ENCODE measurements at places on chromosomes 12 and 14.
A peak's percentile ranks its signal among the peaks of the same experiment; 100 is the strongest.

DNA sequence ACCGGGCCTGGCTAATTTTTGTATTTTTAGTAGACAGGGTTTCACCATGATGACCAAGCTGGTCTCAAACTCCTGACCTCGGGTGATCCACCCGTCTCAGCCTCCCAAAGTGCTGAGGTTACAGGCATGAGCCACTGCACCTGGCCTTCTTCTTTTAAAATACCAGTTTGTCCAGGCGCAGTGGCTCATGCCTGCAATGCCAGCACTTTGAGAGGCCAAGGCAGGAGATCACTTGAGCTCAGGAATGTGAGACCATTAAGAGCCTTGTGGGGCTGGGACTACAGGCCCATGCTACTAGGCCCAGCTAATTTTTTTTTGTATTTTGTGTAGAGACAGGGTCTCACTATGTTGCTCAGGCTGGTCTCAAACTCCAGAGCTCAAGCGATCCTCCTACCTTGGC is 8.1 kb upstream of the PEBP1 start:
- DNase-seq, result no peak

DNA sequence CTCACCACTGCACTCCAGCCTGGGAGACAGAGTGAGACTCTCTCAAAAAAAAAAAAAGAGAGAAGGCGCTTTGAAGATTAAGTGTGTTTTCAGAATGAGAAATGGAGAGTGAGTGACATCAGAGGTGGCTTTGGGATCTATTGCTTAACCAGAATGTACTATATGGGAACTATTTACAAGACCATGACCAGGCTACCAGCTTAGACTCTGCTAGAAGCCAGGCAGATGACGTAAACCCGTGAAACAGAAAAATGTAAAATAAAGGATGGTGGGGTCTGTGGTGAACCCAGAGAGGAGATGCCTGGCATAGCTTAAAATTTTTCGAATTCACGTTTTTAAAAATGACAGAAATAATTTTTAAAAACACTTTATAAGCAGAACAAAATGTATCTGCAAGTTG is 82.0 kb downstream of the IFT43 start:
- DNase-seq, result no peak

- no peak for DNase-seq
These were observed 212.1 kb upstream of the ABCD2 start for GRCh38 chr12:39831587-39832315.

DNA sequence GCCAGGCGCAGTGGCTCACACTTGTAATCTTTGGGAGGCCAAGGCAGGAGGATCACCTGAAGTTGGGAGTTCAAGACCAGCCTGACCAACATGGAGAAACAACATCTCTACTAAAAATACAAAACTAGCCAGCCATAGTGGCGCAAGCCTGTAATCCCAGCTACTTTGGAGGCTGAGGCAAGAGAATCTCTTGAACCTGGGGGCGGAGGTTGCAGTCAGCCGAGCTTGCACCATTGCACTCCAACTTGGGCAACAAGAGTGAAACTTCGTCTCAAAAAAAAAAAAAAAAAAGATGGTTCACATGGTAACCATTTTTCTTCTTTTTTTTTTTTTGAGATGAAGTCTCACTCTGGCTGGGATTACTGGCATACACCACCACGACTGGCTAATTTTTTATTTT is 35.3 kb downstream of the SLC2A14 start:
- DNase-seq, result no peak

DNA sequence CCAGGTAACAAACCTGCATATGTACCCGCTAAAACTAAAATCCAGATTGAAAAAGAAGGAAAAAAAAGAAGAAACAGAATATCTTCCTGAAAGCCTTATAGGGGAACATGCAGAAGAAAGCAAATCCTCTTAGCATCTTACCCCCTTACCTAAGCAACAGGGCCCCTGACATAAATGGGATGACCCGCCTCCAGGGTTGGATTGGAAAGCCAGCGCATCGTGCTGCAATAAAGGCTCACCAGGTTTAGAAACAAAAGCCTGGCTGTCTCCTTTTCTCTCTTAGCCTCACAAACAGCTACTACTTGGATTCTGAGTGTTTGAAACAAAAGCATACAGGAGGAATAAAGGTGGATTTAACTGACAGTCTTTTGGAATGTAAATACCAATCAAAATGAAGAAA is 13.8 kb upstream of the ADCK1 start:
- DNase-seq, result no peak

DNA sequence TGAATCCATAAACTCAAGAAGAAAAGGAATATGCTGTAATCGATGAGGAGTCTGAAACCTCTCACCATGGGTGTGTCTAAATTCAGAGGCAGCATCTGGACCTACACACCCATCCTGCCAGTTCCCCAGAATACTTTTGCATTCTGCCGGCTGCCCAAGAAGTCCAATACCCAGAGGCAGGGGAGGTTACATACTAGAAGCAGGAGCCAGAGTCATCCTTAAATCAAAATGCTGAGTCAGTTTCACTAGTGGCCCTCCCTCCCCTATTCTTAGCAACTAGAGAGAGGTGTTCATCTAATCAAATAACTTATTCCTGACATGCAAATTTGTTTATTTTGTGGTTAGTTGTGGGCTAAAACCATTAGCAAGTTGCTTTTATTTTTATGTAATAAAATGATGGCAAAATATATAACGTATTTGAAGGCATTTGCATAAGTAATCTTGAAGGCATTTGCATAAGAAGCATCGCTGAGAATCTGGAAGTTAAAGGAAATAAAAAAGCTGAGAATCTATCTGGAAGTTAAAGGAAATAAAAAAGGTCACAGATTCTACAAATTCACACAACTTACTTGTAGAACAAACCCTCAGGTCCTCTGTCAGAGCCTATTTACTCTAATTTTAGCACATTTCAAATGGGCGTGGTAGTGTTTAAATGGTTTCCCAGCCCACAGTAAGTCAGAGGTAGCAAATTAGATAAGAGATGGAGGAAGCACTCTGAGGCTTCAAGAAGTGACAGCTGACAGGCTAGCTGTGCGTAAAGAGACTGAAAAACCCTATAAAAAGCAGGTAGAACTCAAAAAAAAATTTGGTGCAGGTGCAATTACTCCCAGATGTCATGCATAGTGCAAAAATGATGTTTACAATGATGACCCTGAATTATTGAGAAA is 7.8 kb downstream of the BHLHE41 start:
- DNase-seq, result no peak

- no peak for DNase-seq
These were observed 12.9 kb upstream of the CALM1 start for GRCh38 chr14:90383731-90384542.

- no peak for DNase-seq
These were observed 107.6 kb upstream of the FUT8 start for GRCh38 chr14:65304963-65305362.

DNA sequence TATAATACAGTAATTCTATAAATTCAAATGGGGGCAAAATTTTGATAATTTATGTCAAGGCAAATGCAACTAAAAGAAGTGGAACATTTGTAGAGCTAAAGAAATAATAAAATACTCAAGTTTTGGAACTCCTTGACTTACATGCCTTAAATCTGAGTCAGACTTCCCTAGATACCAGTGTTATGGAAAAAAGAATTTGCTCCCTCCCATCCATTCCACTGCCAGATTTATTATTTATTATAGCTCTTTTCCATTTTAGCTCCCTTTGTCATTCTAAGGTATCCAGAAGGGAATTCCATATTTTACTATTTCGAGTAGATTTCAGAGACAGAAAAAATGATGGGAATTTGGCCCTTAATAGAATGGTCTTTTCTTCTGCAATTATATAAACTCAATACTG is 44.0 kb downstream of the RHOJ start:
- no peak for DNase-seq

DNA sequence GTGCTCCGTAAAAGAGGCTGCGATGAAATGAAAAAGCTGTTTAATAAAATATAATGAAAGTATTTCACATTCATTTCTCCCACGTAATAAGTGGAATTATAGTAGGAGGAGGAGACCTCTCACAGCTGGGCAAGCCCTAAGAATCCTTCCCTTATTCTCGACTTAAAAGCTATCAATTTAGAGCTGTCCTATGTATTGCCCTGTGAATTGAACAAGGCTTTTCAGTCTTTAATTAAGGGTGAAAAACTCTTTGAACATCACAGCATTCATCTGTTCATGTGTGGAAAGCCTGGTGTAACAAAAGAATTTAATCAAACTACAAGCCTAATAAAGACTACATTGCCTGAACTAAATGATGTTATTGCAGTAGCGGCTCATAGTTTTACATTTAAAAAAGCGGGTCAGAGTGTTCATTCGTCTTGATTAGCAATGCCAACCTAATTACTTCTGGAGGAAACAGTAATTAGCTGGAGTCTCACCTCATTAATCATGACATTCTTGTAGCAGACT is 142.0 kb downstream of the ETNK1 start:
- peak; percentile 6 for DNase-seq

DNA sequence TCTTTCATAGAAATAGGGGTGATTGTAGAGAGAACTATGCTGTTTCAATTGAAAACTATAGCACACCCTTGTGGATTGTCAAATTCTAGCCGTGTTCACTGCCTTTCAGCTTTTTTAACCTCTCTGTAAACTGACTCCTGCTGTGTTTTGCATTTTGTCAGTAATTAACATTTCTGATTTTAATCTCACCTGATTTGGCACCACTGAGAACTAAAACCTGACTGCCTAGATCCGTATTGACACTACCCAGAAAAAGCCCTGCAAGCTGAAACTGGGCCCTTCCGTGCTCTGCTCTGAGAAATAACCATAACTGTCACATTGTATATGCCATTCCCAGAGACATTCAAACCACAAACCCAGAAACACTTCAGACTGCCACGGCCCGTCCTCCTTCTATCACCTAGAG is 26.6 kb upstream of the ETV6 start:
- DNase-seq, result peak; percentile 45

GRCh38 chr12:122895704-122896636 is at the start of gene VPS37B:
Gene VPS37B, minus strand, starts transcription at chr12:122896124. Its CDS starts 62 bp downstream, at chr12:122896062.
- peak; percentile 95 for DNase-seq

DNA sequence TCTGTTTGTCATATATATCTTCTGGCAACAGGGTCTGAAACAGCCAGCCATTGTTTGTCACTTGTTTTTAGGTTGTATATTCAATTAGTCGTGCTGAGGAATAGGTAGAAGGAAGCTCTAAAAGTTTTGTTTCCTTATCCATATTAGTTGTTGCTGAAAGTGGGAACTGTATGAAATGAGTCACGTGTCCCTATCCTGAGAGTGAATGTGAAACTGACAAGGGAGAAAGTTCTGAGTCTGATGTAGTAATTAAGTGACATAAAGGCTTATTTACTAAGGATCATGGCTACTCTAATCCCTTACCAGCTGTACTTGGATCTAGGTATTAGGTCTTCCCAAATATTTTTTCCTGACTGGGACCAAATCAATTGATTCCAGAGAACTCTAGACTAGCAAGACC is 16.4 kb downstream of the FAM234B start:
- no peak for DNase-seq

GRCh38 chr12:70754330-70754741 is 117.1 kb upstream of the PTPRB start:
- no peak for DNase-seq

DNA sequence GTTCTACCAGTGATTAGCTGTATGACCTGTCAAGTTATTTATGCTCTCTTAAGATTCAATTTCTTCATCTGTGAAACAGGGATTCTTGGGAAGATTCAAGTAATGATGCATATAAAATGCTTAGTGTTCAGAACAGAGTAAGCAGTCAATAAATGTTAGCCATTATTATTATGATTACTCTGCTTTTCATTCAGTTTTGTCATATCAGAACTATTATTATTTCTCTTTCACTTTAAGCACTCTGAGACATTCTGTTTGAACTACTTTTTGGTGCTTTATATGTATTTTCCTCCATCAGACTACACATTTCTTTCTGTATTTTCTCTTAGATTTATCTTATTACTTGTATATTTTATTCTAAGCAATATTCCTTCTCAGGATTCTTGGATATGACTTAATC is 81.2 kb downstream of the CFAP54 start:
- no peak for DNase-seq

GRCh38 chr14:35909665-35910064 is 83.5 kb downstream of the BRMS1L start:
- DNase-seq, result no peak

- no peak for DNase-seq
These were observed 100.8 kb downstream of the GAS2L3 start for GRCh38 chr12:100674036-100674888.

GRCh38 chr12:19964549-19964948 is 403.8 kb upstream of the PDE3A start:
- DNase-seq, result no peak
